ENCODE measurements at places on chromosomes 11 and 22. TPM values are rescaled to one million over a fixed set of nuclear protein-coding genes. Genes with fewer than 3 reads are reported as not detected.
A peak's percentile ranks its signal among the peaks of the same experiment; 100 is the strongest.

DNA sequence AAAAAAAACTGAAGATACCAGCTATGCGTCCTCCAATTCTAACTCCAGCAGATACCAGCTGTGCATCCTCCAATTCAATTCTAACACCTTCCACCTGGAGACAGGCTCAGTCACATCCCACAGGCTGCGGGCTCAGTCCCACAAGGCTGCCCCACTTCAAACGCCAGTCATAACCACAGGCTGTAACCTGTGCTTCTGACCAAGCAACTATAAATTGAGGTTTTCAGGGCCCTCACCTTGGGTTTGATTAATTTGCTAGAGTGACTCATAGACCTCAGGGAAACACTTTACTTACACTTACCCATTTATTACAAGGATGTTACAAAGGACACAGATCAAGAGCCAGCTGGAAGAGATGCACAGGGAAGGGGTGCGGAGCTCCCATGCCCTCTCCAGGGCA is 32.4 kb upstream of the MSANTD2 start:
- no peak for DNase-seq

DNA sequence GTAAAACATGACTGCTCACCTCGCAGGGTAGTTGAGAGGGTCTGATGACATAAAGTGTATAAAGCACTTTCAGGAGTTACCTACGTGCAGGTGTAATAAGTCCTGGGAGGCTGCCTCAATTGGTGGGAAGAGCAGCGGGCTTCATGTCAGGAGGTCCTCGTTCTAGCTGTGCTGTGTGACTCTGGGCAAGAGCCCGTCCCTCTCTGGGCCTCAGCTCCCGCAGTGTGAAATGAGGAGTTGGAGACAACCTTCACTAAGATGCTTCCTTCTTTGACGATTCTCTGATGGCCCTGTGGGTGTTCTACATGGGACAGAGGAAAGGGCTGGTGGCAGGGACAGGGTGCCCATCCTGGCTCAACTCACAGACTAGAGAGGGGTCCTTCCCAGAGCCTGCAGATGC is 57.8 kb downstream of the TP53I11 start:
- no peak for DNase-seq

- DNase-seq = peak; percentile 96
These were observed 94.3 kb downstream of the FEZ1 start for GRCh38 chr11:125401746-125402145.

DNA sequence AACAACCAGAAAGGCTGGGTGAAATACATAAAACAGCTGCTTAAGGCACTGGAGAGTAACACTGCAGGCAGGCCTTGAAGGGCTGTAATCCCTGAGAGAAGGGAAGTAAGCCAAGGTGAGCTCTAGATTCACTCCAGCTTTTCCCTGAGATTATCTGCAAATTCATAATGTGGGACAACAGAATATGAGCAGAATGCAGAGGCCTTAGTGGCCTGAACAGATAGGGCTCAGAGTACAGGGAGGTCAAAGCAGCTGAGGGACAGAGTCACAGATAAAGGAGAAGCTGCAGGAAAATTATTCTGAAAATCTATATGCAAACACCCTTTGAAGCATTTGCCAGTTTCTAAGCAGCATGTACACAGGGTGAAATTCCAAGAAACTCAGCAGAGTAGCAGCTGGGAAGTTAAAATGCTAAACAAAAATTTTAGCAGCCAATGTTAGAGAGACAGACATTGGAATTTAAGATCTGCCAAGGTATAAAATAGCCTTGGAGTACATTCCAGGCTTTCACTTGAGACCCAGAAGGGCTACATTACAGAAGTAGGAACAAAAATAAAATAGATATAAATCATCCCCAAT is 48.1 kb upstream of the CWF19L2 start:
- DNase-seq = peak; percentile 71

DNA sequence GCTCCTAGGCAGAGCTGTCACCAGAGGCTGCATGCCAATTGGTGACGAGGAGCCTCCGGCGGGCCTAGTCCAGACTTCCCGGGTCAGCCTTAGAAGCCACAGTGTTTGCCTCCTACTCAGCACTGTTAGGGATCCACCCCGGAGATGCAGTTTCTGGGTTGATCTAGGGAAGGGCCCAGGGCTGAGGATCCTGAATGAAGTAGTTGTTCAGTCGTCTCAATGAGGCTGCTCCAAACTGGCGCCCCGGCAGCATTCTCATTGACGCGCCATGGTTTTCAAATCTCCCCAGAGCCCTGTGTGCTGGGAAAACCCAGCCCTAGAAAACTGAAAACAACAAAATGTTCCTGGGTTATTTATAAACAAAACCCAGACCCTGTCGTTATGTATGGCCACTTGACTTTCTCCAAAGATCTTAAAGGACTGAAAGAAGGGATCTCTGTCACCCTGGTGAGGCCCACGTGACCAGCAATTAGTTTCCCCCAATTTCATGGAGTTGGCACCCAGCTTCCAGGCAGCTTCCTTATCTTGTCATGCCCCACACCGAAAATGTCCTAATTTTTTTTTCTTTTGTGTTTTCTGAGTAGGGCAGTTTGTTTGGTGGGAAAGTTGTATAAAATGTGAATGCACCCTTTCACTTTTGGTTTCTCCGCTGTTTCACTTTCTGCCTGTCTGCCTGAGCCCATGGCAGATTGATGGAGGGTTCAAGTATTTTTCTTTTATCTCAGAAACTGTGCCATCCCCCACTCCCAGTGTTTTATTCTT is 2.0 kb upstream of the EHD1 start:
- DNase-seq = no peak

RASGRP2 gene
- total RNA-seq = 15.9 TPM

GGT5 gene
- 7.5 TPM for total RNA-seq

IL18 gene
- total RNA-seq = 16.9 TPM

PAX6 gene
- 5.5 TPM for total RNA-seq

Data from umbilical cord (tissue), 2 donors.